ENCODE measurements at places on chromosomes 5 and 9. TPM values are rescaled to one million over a fixed set of nuclear protein-coding genes. Genes with fewer than 3 reads are reported as not detected.

DNA sequence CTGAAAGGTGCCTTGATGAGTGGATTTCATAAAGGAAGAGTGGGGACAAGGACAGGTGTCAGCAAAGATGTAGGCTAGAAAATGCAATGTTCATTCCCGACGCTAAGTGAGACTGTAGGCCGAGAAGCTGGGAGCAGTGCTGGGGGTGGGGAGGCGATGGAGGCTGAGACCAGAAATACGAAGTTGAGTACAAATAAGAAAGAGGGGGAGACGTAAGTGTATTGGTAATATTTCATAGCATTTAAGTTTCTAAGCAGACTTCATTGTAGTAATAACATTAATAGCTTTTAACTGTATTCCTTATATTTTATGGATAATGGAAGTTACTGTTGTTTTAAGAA, 11.0 kb downstream of the TRIP13 start:
- DNase-seq = no peak
- no peaks in the 10 kb centered on the region for H3K27me3 ChIP-seq
- H3K36me3 ChIP-seq = peaks cover 35% of the 10 kb centered on the region
- no peak overlapping the region for H3K4me3 ChIP-seq
- no peaks in the 10 kb centered on the region for H3K4me1 ChIP-seq

DNA sequence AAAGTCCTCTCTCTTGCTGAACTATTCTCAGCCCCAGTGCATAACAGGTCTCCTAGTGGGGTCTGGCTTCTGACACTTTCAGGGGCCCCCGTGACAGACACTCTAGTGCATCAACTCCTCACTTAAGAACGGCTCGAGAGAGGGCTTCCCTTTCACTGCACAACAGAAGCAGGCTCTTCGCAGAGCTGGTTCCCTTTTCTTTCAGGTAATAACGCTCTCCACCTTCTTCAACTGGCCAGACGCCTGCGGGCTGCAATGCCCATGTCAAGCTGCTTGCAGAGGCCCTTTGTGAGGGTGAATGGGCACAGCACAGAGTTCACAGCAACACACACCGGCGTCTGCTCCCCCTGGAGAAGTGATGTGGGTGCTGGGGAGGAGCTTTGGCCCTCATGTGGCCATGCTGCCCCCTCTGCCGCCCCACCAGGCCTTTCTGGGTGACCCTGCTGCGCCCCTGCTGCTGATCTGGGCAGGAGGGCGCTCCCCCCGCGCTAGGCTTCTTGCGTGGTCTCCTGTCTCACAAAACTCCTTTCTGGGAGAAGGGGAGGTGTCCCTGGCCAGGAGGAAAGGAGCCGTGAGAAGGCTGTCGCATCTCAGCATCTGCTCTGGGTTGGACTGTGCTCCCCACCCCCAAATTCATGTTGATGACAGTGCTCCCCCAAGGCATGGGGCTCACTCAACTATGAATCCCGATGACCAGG, 2.4 kb downstream of the MRPL36 start:
- H3K36me3 ChIP-seq = peaks cover 34% of the 10 kb centered on the region
- H3K27me3 ChIP-seq = no peaks in the 10 kb centered on the region
- no peak overlapping the region for H3K27ac ChIP-seq
- no peak for DNase-seq
- peak overlapping the region; percentile 96 for H3K4me3 ChIP-seq
- peaks cover 61% of the 10 kb centered on the region for H3K4me1 ChIP-seq

GRCh38 chr9:130427326-130427725, 17.4 kb upstream of the ASS1 start:
- H3K4me3 ChIP-seq = no peak overlapping the region
- peaks cover 2% of the 10 kb centered on the region for H3K4me1 ChIP-seq
- H3K27me3 ChIP-seq = peaks cover 5% of the 10 kb centered on the region

GRCh38 chr9:101433229-101433628, 2.3 kb downstream of the ALDOB start:
- no peak for DNase-seq
- no peaks in the 10 kb centered on the region for H3K4me1 ChIP-seq
- H3K27me3 ChIP-seq = peaks cover 11% of the 10 kb centered on the region
- H3K4me3 ChIP-seq = no peak overlapping the region

DNA sequence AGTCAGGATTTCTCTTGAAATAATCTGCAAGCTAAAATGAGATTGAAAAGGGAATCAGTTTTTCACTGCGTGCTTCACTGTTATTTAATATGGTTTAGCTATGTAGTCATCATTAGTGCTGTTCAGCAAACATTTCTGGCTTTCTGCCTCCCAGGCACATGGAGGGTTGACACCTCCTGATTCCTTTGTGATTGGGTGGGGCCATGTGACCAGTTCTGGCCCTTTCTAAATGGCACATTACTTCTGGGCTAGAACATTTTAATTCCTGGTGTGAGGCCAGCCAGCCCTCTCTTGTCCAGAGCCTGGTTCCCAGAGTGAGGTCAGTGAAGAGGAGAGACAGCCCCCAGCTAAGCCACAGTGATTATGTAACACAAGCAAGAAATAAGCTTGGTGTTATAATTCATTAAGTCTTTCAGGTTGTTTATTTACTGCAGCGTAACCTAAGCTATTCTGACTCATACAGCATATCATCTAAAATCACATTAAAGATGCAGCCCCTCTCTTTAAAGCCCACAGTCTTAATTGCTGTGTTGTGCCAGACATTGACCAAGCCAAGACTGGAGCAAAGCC, 17.4 kb upstream of the ARSI start:
- no peaks in the 10 kb centered on the region for H3K27me3 ChIP-seq
- DNase-seq = no peak
- H3K36me3 ChIP-seq = no peaks in the 10 kb centered on the region
- no peak overlapping the region for H3K27ac ChIP-seq
- peaks cover 3% of the 10 kb centered on the region for H3K4me1 ChIP-seq

DNA sequence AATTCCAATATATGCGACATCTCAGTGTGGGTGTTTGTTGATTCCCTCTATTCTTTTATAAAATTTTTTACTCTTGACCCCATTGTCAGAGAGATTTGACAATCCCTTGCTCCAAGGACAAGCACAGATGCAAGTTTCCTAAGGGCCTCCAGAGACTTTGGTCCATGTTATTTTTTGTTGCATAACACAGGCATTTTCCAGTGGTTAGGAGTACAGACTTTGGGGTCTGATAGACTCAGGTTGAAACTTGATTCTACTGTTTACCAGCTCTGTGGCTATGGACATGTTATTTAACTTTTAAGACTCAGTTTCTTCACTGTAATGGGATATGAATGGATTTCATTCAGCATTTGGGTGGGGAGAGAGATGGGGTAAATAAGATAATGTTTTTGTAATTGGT, 361.3 kb downstream of the ENC1 start:
- no peak for DNase-seq
- no peaks in the 10 kb centered on the region for H3K4me1 ChIP-seq
- no peak overlapping the region for H3K27ac ChIP-seq

DNA sequence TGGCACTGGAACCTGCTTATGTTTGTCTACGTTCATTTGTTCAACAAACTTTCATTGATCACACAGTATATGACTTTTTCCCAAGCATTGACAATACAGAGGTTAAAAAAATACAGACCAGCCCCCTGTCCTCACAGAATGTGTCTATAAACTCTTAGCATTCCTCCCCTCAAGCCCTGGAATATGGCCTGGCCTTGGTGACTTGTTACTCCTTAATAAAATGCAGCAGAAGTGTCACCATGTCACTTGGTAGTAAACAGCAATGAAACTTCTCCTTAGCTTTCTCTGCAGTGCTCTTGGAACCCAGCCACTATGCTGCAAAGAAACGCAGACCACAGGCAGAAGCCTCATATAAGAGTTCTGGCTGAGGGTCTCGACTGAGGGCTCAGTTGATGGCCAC, 19.1 kb upstream of the SLC1A3 start:
- H3K27ac ChIP-seq = no peak overlapping the region
- H3K4me1 ChIP-seq = no peaks in the 10 kb centered on the region
- H3K4me3 ChIP-seq = no peak overlapping the region
- no peak for DNase-seq

- H3K27ac ChIP-seq = no peak overlapping the region
- H3K36me3 ChIP-seq = no peaks in the 10 kb centered on the region
- no peak for DNase-seq
Observed at GRCh38 chr5:21826884-21827283, 1026.3 kb downstream of the CDH12 start.

- no peak overlapping the region for H3K27ac ChIP-seq
- H3K36me3 ChIP-seq = peaks cover 5% of the 10 kb centered on the region
- H3K27me3 ChIP-seq = no peaks in the 10 kb centered on the region
- H3K4me1 ChIP-seq = peaks cover 8% of the 10 kb centered on the region
Observed at GRCh38 chr9:98786750-98787510, 9.4 kb downstream of the ANKS6 start.

DNA sequence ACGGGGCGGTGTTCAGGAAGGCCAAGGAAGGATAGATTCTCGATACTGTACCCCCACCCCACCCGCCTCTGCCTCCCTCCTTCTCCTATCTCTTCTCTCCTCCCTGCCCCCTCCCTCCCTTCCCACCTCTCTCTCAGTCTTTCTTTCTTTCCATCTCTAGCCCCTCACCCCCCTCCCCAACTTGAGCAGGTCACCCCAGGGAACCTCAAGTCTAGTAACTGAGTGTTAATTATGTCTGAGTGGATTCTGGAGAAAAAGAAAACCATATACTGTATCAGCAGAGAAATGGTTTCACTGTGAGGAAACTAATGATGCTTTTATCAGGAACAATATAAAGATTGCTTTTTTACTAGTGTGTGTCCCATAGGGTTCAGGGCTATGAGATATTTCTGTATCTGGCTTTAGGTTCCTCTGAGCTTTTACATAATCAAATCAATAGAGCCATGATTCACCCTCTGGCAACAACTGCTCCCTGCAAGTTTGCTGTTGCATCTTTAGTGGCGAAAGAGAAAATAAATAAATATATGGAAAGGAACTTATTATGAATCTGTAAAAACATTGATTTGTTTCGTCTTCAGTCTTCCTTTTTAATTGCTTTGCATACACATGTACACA, 639.7 kb downstream of the CCDC171 start:
- no peak for DNase-seq
- no peaks in the 10 kb centered on the region for H3K4me1 ChIP-seq
- no peaks in the 10 kb centered on the region for H3K27me3 ChIP-seq

DNA sequence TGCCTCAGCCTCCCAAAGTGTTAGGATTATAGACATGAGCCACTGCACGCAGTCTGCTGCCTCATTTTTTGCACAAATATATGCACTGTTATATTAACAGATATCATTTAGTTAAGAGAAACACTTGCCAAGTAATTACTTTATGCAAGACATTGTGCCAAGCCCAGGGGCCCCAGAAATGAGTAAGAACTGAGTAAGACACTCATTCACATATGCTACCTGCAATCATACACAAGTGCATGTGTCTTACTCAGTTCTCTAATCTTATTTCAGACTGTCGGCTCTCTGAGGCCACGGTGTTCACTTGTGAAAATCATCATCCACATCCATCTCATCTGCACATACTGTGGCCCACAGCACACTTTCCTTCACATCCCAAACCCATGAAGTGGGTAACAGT, 16.0 kb downstream of the TRAF1 start:
- DNase-seq = no peak
- peaks cover 91% of the 10 kb centered on the region for H3K36me3 ChIP-seq
- no peaks in the 10 kb centered on the region for H3K27me3 ChIP-seq
- no peak overlapping the region for H3K4me3 ChIP-seq

DNA sequence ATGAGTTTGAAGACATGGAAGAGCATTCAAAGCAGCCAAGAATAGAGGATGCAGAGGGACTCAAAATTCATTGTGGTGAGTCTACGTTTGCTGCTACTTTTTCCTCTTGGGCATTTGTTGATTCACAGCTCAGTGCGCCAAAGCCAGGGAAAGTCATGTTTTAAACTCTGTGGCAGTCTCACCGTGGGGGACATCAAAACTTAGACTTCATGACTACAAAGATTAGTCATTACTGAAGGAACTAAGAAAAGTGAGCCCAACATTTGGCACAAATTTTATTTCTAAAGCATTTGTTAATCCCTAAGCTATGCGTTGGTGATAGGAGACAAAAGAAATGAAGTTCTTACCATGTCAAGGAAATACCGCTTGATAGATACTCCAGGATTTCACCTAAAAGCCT, 73.7 kb upstream of the MTAP start:
- H3K27ac ChIP-seq = no peak overlapping the region
- peaks cover 9% of the 10 kb centered on the region for H3K27me3 ChIP-seq
- H3K4me1 ChIP-seq = no peaks in the 10 kb centered on the region
- H3K36me3 ChIP-seq = no peaks in the 10 kb centered on the region
- H3K4me3 ChIP-seq = no peak overlapping the region

GRCh38 chr9:95101326-95101725, 216.2 kb downstream of the FANCC start:
- no peak for DNase-seq
- no peak overlapping the region for H3K27ac ChIP-seq
- H3K36me3 ChIP-seq = no peaks in the 10 kb centered on the region

DNA sequence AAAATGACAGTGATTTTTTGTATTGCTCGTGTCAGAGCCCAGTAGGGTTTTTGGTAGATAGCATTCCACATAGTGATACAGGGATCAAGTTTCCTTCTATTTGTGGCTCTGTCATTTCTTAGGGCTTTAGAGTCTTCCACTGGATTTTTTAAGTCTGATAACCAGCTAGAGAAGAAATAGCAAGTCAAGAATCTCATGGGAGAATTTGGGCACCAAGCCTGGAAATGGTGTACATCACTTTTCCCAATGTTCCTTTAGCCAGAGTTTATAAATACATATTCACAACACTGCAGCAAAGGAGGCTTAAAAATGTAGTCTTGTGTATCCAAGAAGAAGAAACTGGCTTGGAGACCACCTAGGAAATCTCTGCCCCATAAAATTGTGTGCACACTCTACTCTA, 647.1 kb upstream of the KLF4 start:
- no peaks in the 10 kb centered on the region for H3K4me1 ChIP-seq
- no peaks in the 10 kb centered on the region for H3K36me3 ChIP-seq
- no peak overlapping the region for H3K4me3 ChIP-seq
- no peak for DNase-seq

DNA sequence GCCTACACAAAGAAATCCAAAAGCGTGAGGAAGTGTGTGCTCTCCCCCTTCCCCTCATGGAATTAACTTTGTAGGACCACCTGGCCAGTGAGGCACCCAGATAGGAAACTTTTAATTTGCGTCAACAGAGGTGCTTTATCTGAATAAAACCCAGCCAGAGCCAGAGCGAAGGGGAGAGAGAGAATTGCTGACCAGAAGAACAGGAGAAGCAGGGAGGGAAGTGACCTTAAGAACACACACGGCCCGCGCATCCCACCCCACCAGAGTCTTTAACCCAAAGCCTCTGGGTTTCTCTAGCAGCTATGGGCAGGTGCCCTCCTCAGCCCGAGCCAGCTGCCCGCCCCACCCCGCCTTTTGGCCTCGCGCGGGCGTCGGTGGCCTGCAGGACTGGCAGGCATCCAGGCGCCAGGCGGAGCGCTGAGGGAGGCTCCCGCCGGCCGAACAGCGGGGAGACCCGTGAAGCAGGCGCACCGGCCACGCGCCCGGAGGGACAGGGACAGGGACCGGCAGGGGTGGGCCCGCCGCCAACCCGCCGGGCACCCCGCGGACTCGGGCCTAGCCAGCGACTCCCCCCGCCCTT, 580 bp downstream of the ERAP1 start:
- H3K27me3 ChIP-seq = no peaks in the 10 kb centered on the region
- peak overlapping the region; percentile 97 for H3K4me3 ChIP-seq
- H3K4me1 ChIP-seq = peaks cover 66% of the 10 kb centered on the region

The C5orf58 gene
- not detected for total RNA-seq

The PRRT1B gene
- not detected for total RNA-seq

The TLR4 gene
- total RNA-seq = not detected

The SAXO1 gene
- total RNA-seq = not detected

The PIP5K1B gene
- 0.98 TPM for total RNA-seq

The OSMR gene
- total RNA-seq = not detected

The SMARCA2 gene
- total RNA-seq = 94.7 TPM

The TMEM215 gene
- not detected for total RNA-seq

The IL13 gene
- total RNA-seq = 6.5 TPM

The PCDHGC4 gene
- total RNA-seq = not detected

The GARNL3 gene
- 4.2 TPM for total RNA-seq

The SOX30 gene
- 0.16 TPM for total RNA-seq

The PHF2 gene
- total RNA-seq = 12.9 TPM
